Hematopoietic multipotent progenitor cell treated with erythropoietin and hydrocortisone succinate and interleukin-3 and kit ligand, for 15 days (in vitro differentiated cells): ENCODE measurements at places on chromosomes 3 and 15.

GRCh38 chr3:97138914-97139541, 324.6 kb downstream of the EPHA6 start:
- no peak for DNase-seq

DNA sequence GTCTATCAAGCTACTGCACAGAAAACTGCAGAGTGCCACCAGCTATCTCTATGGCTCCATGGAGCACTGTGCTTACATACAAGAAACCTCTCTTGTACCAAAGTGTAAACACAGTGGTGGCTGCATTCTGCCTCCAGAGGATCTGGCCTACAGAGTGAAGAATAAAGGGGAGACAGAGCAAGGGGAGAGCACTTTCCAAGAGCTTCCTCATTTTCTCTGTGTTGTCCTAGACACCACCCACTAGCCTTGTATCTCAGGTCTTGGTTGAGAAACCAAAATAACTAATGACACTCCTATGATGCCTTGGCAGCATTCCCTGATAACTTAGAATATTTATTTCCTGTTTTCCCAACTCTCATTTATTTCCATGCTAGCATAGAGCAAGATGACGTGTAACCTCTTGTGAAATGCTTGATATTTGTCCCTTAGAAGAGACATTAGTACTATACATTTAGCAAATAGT, 56.9 kb upstream of the PHLDB2 start:
- no peak for DNase-seq

DNA sequence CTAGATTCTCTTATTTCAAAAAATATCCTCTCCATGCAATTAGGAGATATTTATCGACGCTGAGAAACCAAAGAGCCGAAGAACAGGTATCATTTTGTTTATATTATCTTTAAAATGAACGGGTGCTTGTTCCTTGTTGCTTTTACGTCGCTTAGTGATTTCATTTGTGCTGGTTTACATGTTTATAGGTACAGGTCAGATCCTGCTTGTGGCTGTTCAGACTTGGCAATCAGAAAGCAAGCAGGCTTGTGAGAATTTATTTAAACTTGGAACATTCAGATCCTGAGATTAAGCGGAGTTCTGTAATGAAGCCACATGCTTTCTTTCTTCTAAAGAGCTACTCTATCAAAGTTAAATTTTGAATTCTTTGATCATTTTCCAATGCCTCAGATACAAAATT, 43.0 kb upstream of the ATP2C1 start:
- DNase-seq, result peak; percentile 38

- DNase-seq, result no peak
Observed at GRCh38 chr3:4710191-4710590, 217.0 kb downstream of the ITPR1 start.

- DNase-seq, result peak; percentile 37
Observed at GRCh38 chr3:172522871-172523818, at the start of gene TNFSF10. Gene TNFSF10 (minus strand): TSS chr3:172523430. CDS start chr3:172523384, 46 bp downstream.

GRCh38 chr3:49998326-49998725, 58.4 kb downstream of the RBM6 start:
- DNase-seq, result no peak

DNA sequence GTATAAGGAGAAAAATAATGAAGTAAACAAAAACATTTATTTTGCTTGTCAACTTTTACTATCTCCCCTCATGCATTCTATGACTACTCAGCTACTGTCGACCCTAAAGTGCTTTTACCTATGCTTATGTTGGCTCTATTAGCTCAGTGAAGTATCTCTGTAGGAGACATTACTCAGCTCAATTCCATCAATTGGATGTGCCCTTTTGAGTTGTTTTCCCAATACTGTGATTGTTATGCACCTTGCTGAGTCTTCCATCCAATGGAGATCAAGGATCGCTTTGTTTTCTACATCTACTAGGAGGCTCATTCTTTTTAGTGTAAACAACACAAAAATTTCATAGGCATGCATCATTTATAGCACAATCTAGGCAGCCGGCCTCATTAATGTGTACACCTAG, 403.8 kb upstream of the ARL6 start:
- DNase-seq, result no peak

DNA sequence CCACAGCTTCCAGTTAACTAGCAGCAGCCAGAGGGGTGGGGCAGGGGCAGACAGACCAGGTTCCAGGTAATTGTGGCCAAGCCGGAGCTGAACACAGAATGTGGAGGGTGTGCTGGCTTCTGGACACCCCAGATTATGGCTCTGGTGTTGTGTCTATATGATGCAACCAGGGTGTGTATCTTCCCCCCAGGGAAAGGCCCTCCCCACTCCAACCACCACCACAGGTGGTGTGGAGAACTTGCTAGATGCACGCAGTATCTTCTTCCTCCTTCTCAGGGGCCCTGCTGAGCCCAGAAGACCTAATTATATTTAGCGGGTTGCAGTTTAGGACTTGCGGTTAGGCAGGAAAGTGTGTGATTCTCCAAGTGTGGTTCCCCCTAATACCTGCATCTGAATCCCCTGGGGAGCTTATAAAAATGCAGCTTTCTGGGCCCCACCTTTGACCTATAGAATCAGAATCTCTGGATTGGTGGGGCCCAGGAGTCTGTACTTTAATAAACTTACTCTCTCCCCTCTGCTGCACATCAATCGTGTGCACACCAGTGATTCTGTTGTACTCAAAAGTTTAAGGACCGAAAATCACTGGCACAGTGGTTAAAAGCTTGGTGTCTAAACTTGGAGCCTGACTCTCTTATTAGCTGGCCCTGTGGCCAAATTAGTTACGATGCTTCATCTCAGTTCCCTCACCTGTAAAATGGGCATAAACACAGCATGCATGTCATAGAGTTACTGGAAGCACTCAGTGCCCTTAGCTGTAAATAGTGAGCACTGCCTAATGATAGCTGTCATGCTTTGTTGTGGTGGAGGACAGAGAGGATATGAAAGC, 379.1 kb upstream of the PROK2 start:
- peak; percentile 78 for DNase-seq

GRCh38 chr15:56102441-56102840, 109.0 kb upstream of the NEDD4 start:
- DNase-seq, result no peak
